ENCODE measurements at places on chromosomes 6 and 20.

DNA sequence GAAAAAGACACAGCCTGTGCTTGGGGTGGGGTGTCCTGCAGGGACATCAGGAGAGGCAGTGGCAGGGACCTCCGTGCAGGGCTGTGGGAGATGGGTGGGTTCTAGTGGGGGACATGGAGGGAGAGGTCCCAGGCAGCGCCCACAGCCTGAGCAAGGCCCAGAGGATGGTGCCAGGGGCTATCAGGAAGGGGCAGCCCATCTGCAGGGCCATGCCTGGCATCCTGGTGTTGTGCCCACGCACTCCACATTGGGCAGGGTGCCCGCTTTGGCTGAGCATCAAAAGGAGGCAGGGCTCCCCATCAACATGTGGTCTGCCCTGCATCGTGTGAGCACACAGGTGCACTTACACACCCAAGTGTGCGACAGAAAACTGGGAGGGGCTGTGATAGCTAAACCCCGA, 184.3 kb upstream of the SNX9 start:
- no peak for DNase-seq

GRCh38 chr20:48669946-48670605, 157.7 kb downstream of the PREX1 start:
- no peak for DNase-seq

GRCh38 chr20:1920252-1920651, 25.0 kb downstream of the SIRPA start:
- no peak for DNase-seq

GRCh38 chr6:165637586-165637985, 25.5 kb downstream of the PDE10A start:
- no peak for DNase-seq

DNA sequence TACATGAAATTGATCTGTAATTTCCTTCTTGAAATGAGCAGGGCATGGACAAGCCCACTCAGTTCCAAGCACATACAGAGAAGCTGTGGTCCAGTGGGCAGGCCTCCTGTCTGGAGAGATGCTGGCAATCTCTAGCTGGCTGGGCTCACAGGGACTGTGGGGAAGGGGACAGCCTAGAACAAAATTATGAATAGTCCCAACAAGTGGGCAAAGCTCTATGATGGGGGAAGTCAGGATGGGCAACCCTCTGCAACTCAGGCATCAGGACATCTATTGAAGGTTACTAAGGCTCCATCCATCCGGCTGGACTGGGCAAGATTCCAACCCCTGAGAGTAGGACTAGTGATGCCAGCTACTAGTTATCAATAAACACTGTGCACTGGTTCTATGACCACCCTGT, 40.9 kb downstream of the TRERF1 start:
- DNase-seq, result no peak

DNA sequence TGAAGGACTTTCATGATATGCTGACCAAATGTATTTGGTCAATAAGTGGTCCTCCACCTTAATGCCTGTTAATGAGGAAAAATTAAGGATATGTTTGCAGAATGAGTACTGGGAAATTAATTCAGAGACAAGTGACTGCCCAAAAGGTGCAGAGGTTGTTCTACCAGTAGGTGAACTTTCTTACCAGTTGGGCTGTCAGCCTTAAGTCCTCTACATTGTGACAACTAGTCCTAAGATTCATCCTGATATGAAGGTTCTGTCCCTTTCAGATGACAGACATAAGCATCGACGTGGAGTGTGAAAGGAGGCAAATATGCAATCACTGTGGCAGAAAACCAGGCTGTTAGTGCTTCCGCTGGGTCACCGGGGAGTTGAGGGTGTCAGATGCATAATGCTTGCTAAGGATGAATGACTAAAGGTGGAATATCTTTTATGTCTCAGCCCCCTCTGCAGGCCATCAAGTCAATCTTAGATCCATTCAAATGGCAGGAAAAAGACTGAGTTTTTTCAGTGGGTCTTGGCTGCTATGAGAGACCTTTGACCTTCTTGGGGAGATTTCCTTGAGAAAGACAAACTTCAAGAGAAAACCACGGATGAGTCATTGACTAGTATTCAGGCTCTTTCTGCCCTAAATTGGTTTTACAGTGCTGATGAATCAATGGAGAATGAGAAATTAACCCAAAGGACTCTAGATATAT, 226.0 kb downstream of the TPBG start:
- no peak for DNase-seq

DNA sequence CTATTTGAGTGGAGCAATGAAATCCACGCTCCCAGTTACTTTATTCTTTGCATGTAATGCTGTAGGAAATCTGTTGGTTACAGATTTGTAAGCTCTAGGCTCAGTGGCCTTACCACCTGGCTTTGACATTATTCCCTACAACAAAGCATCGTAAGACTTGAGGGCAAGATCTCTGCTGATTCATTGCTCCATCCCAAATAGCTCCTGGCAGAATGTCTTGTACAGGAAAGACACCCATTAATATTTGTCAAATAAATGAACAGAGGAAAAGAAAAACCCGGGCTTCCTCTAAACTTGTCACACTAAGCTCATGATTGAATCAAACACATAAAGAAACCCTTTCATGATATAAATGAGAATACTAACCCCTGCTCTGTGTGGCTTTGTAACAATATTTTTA, 357.5 kb upstream of the RNF217 start:
- DNase-seq, result no peak

- no peak for DNase-seq
Observed at GRCh38 chr20:43748274-43748673, 21.5 kb upstream of the GTSF1L start.

GRCh38 chr6:45495429-45496084, 117.8 kb upstream of the SUPT3H start:
- DNase-seq, result no peak

- no peak for DNase-seq
Observed at GRCh38 chr20:41213150-41213820, 75.9 kb downstream of the PLCG1 start.

DNA sequence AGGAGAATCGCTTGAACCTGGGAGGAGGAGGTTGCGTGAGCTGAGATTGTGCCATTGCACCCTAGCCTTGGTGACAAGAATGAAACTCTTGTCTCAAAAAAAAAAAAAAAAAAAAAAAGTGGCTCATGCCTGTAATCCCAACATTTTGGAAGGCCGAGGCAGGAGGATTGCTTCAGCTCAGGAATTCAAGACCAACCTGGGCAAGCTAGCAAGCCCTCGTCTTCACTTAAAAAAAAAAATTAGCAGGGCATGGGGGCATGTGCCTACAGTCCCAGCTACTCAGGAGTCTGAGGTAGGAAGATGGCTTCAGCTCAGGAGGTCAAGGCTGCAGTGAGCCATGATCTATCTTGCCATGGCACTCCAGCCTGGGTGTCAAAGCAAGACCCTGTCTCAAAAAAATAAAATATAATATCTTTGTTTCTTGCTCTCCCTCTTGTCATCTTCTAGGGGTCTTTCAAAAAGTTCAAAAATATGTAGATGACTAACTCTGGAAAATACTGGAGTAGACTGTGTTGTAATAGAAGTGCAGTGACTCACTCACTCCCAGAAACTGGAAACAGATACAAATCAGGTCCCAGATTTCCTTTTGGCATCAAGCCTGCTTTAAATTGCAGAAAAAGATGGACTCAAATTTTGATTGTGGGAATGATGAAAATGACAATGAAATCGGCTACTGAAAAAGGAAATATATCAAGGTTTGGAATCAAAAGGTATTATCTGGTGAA, 2.8 kb upstream of the GINM1 start:
- peak; percentile 26 for DNase-seq

DNA sequence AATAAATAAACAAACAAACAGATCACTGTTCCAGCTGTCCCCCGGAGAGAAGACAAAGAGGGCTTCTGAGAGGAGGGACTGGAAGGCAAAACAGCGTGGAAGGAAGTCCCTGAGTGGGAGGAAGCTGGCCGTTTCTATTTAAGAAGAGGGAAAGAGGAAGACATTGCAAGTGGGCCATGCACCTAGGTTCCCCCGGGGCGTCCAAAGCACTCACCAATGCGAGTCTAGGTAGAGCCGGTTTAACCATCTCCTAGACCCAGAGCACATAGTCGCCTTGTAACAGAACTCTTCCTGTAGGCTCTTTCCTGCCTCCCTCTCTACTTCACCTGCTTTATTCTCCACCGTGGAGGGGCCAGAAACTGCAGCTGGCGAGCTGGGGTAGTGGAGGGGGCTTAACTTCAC, 158.4 kb downstream of the ZDHHC14 start:
- DNase-seq, result no peak

GRCh38 chr6:89387516-89388201, 24.4 kb downstream of the RRAGD start:
- DNase-seq, result no peak

GRCh38 chr6:39669973-39670342, 55.2 kb downstream of the KIF6 start:
- no peak for DNase-seq

GRCh38 chr20:15077733-15078250, 740.4 kb upstream of the FLRT3 start:
- no peak for DNase-seq

GRCh38 chr6:23534351-23534750, 591.7 kb upstream of the NRSN1 start:
- DNase-seq, result no peak

- DNase-seq, result no peak
Observed at GRCh38 chr6:12294851-12295536, 4.8 kb downstream of the EDN1 start.

GRCh38 chr6:130132286-130132701, 90.5 kb downstream of the SAMD3 start:
- no peak for DNase-seq

DNA sequence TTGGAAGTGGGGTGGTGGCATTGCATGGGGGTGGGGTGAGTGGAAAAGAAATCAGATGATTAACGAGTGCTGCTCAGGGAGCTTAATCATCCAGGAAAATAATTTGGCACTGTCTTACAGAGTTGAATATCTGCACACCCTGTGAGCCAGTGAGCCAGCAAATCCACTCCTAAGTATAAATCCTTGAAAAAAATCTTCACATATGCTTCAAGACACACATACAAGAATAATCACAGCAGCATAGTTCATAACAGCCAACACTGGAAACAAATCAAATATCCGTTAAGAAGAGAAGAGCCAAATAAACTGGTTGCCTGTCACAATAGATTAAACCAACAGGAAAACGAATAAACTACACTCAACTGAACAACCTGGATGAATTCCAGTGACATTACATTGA, 62.8 kb downstream of the SAMD3 start:
- no peak for DNase-seq

- DNase-seq, result no peak
Observed at GRCh38 chr20:2282181-2282580, 13.6 kb upstream of the TGM3 start.

- no peak for DNase-seq
Observed at GRCh38 chr6:80543598-80544222, 437.2 kb downstream of the BCKDHB start.

- DNase-seq, result no peak
Observed at GRCh38 chr6:169328112-169328801, 74.6 kb upstream of the THBS2 start.

- DNase-seq, result no peak
Observed at GRCh38 chr20:43376831-43377230, 80.9 kb upstream of the SRSF6 start.

- DNase-seq, result no peak
Observed at GRCh38 chr6:157946865-157947532, 34.7 kb upstream of the SYNJ2 start.

GRCh38 chr20:37501940-37502339, 19.1 kb upstream of the NNAT start:
- DNase-seq, result no peak
